ENCODE measurements at places on chromosomes 3 and 15.

DNA sequence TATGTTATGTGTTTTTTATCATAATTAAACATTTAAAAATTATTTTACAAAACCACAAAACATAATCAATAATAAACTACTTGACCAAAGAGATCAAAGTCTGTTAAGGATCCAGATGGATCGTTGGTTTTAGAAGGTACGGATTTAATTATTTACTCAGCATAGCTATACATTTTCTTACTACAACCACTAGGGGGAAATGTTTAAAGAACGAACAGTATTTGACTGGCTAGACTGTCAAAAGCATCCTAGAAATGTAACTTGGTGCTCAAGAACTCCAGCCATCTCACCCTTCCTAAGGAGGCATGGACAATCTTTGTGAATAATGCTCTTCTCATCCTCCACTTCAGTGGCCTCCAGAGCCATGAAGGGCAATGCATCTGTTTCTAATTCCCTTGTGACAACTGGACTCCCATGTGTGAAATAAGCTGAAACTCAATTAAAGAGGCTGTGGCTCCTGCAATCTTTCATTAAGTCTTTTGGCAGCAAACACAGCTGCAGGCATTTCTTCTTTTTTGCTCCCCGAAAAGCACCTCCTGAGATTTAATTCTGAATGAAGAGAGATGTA, 94.7 kb upstream of the TUSC7 start:
- DNase-seq, result no peak

GRCh38 chr3:189557824-189558223, 73.4 kb upstream of the TP63 start:
- no peak for DNase-seq

GRCh38 chr3:131221731-131222130, 159.8 kb upstream of the NUDT16 start:
- no peak for DNase-seq

GRCh38 chr3:69690-70089, 126.9 kb upstream of the CHL1 start:
- DNase-seq, result no peak

GRCh38 chr15:32919749-32920414, 202.1 kb downstream of the GREM1 start:
- DNase-seq, result no peak

DNA sequence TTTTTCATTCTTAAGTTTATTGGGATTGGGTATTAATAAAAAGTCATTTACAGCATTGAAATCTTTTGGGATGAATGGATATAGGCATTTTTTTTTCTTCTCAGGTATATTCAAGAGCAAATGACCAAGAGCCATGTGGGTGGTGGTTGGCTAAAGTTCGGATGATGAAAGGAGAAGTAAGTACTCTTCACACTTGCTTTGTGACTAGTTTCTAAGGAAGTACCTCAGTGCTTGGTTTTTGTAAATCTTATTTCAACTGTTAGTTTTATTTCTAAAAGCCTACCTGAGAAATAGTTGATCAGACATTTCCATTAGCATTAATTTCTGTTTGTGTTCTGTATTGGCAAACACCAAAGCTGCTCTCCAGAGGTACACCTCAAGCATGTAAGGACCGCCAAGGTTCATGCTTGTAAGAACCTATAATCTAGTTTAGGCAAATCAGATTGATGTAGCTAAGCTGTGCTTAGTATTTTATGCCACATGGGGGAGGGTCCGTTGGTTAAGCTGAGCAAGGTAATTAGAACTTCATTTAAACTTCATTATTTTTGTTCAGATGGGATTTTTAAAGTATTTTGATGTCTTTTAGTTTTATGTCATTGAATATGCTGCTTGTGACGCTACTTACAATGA, 35.4 kb downstream of the FXR1 start:
- DNase-seq, result no peak

DNA sequence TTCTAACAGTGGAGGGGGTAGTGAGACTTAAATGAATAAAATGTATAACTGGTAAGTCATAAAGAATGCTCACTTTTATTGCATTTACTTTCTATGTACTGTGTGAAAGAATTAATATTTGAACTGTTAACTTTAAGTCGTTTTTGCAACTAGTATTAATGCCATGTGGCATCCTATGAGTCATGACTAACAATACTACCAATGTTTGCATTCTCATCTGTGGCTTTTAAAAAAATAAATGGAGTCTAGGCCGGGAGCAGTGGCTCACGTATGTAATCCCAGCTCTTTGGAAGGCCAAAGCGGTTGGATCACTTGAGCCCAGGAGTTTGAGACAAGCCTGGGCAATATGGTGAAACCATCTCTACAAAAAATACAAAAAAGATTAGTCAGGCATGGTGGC, 5.2 kb downstream of the C3orf49 start:
- no peak for DNase-seq

- DNase-seq, result no peak
These were observed 242.8 kb downstream of the ZNF385D start for GRCh38 chr3:21508246-21508645.

- no peak for DNase-seq
These were observed 123.6 kb upstream of the CD96 start for GRCh38 chr3:111418391-111418790.
